ENCODE measurements at places on chromosomes 5 and 9.
A peak's percentile ranks its signal among the peaks of the same experiment; 100 is the strongest.

DNA sequence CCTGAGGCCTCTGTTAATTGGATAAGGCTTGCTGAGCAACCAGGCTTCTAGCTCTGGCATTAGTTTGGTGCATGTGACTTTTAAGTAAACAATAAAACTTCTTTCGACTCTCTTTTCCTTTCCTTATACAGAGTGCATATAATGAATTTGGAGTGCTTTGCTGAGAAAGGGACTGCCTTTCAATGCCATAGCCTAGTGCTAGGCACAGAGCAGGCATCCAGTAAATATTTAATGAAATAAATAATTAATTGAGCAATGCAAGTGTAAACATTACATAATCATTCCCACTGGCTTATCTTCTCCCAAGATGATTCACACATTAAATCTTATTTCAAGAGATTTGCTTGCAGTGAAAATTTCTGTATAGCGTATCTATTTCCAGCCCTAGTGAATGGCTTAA lies 74.1 kb downstream of the NMUR2 start:
- no peak for DNase-seq

DNA sequence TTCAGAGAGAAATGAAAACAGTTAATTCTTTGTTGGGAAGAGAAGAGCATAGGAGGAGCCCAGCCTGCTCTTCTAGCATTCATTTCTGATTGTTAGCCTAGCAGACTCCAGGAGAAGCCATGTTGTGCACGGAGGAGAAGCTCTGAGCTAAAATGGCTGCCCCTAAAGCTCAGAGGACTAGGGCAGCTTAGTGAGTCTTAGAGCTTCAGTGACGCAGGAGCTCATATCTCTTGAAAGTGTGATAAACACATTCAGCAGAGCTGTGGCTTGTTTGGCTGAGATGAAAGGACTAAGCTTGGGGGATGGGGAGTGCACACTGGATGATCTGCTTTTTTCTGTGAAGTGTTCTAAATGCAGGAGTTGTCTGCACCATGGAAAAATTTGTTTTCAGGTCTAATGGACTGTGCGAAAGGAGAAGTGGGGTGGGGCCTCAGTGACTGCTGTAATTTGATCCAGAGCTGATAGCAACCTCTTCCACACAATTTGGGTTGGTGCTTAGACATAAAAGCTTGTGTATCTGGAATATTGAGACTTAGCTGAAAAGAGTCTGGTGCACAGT lies 58.5 kb downstream of the ZNF462 start:
- no peak for DNase-seq

DNA sequence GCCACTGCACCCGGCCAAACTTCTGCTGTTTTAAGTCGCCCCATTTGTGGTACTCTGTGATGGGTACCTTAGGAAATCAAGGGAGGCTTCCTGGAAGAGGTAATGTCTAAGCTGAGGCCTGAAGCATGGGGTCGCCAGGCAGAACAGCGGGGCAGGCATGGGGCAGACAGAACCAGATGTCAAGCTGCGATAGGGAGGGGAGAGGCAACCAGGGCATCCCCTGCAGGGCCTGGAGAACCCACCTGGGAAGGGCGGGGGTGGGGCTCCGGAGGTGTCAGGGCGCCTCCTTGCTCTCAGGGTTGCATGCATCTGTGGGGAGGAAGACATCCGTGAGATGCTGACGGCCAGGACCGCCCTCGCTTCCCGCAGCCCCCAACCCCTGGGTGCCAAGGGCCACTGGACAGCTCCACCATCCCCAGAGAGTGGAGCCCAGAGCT lies 2.8 kb downstream of the LCN15 start:
- DNase-seq = no peak

DNA sequence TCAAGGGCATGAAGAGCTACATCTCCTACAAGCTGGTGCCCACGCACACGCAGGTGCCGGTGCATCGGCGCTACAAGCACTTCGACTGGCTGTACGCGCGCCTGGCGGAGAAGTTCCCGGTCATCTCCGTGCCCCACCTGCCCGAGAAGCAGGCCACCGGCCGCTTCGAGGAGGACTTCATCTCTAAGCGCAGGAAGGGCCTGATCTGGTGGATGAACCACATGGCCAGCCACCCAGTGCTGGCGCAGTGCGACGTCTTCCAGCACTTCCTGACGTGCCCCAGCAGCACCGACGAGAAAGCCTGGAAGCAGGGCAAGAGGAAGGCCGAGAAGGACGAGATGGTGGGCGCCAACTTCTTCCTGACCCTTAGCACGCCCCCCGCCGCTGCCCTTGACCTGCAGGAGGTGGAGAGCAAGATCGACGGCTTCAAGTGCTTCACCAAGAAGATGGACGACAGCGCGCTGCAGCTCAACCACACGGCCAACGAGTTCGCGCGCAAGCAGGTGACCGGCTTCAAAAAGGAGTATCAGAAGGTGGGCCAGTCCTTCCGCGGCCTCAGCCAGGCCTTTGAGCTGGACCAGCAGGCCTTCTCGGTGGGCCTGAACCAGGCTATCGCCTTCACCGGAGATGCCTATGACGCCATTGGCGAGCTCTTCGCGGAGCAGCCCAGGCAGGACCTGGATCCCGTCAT lies 1.4 kb downstream of the SNX18 start:
- DNase-seq = no peak

DNA sequence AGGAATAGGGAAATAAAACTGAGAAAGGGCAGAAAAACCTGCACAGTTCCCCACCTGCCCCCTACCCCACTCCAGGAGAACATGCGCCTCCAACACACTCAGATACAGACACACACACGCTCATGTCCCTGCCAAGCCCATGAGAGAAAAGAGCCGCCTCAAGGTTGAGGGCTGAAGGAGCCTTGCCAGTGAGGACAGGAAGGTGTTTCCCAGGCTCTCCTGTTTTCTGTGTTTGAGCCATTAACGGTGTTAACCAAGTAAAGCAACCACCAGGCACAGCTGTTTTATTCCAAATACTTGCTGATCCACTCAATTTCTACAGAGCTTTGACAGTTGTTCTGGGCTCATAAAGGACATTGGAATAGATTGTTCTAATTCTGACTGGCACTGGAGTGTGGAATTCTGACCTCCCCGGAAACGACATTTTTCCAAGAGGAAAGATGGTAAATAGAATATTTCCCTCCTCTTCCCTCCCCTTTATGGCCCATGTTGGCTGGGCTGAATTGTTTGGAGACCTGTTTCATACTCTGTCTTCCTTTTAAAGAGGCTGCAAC lies 238.0 kb downstream of the DMAC1 start:
- DNase-seq = no peak

DNA sequence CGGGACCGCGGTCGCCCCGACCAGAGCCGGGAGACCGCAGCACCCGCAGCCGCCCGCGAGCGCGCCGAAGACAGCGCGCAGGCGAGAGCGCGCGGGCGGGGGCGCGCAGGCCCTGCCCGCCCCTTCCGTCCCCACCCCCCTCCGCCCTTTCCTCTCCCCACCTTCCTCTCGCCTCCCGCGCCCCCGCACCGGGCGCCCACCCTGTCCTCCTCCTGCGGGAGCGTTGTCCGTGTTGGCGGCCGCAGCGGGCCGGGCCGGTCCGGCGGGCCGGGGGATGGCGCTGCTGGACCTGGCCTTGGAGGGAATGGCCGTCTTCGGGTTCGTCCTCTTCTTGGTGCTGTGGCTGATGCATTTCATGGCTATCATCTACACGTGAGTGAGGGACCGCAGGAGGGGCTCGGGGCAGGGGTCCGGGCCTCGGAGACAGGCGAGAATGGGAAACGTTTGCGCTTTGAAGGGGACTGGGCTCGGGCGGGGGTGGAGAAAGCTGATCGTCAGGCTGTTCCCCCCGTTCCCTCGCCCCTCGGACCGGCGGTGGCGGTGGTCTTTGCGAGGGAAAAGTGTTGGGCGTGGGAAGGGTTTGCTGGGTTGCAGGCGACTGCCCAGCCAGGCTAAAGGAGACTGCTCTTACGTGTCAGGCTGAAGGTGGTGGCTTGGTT lies 457 bp downstream of the UGCG start:
- peak; percentile 65 for DNase-seq

DNA sequence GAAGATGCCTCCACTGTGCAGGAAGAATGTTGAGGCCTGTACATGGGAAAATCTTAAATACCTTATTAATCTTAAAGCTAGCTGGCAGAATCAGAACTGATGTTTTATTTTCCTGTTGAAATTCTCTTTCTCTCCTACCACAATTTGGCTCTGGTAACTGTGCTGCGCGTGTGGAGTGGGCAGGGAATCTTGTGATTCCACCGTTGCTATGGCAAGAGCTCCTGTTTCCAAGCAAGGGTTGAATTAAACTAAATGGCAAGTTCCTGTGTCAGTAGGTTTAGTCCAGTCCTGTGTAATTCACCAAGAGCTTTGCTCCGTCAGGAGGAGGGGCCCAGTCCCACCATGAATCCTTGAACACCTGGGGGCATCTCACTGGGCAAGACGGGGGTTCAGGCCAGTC lies 36.4 kb downstream of the NXNL2 start:
- no peak for DNase-seq

DNA sequence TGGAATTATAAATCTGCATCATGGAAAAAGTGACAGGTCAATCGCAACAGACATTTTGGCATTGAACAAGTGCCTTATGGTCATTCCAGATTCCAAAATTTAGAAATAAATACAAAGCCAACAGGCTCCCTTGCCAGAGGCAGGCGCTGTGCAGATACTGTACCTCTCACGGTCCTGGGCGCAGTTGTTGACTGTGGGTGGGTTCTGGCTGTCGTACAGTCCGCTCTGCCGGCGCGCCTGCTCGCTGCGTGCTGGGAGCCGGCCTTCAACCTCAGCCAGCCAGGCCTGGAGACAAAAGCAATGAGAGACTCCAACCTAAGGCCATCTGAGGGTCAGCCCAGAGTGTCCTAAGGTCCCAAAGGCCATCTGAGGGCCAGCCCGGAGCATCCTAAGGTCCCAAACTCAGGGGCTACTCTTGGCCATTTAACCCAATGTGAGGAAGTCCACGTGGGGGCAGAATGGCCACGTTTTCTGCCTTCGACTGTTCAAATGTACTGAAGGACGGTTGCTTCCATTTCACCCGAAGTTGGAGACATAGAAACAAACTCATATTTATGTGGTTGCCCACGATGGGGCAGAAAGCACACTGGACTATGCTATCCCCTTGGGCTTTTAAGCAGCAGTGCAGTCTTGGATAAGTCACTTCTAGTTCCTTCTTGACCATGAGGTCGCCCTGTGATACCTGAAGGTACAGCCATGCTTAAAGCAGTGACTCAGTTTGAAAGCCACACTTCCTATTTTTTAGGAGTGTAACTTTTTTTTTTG lies 65.2 kb downstream of the USP20 start:
- no peak for DNase-seq

DNA sequence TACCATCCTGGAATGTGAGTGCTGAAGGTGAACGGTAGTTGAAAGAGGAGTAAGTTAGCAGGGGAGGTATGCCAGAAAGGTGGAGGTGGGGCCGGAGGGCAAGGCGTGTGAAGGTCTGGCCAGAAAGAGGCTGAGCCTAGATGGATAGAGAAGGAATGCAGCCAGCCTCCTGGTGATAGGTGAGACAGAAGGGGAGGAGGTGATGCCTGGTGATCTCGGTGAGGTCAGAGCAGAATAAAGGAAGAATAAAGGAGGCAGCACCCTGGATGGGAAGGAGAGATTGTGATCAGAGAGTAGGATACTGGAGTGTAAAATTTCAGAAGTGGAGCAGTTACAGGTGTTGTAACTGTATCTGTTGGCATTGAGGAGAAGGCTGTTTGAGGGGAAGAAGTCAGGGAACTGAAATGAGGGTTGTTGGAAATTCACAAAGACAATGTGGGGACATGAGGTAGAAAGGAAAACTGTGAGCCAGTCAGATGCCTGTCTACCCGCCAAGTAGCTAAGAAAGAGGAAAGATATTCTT lies 2.0 kb downstream of the GNG10 start:
- DNase-seq = no peak

DNA sequence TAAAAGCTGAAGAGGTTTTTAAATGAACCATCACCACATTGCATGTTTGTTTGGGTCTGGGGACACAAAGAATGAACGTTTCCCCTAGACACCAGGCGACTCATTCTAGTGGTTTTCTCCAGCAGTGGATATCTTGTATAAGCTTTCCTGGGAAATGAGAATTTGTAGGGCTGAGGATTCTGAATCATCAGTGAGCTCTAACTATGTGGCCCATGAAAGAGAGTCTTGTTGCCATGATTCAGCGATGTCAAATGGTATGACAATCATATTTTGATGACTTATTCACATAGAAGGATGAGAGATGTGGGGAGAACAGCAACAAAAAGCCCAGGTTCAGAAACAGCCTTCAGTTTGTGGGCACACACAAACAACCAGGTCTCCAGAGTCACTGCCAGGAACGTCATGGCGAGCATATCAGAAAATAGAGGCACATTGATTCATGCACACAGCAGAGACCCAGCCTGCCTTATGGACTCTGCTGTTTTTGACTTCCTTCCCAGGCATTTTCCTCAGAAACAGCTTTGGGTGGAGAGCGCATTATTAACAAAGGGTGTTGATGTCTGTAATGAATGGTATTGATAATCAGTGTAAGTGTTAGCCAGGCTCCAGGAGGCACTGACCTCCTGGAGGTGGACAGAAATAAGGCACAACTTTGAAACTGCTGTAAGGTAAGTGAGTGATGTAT lies 13.3 kb downstream of the ZNF474 start:
- DNase-seq = no peak

GRCh38 chr9:89702401-89702800 lies 97.6 kb downstream of the GADD45G start:
- no peak for DNase-seq

DNA sequence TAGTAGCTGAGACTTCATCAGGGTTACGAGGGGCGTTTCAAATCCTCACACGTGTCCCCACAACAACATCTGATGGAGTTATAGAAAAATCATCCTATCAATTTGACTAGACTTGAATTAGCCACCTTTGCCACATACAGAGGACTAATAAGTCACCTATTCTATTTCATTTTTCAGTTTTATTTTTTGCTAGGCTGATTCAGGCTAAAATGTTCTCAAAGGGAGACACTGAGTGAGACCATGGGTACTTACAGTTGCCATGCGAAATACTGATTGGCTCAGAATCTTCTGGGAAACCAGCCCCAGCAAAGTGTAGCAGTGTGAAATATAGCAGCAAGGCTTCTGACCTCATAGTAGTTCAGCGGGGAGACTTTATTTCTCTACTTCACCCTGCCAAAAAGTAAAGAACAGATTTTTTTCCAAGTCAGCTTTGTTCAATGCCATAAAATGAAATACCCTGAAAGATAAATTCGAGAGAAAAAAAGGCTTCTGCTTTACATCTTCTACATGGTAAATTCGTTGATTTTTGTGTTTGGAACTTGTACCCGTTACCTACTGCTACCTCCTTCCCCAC lies 69.9 kb downstream of the SEMA6A start:
- DNase-seq = no peak

- no peak for DNase-seq
These were observed 172.5 kb downstream of the RASEF start for GRCh38 chr9:82890401-82890800.

DNA sequence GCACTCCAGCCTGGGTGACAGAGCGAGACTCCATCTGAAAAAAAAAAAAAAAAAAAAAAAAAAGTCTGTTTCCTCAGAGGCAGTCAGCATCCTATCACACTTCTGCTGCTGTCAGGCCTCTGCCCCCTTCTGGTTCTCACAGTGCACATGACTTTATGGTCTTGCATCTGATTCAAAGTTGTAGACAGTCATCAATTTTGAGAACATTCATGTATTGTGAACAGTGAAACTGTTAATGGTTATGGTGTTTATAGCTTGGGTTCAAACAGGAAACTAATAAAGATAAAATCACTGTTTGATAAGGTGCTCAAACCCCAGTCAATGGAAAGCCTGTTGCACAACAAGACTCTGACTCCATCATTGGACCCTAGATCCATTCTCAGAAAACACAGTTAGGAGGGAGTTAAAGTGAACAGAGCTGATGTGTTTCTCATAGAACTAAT lies 61.4 kb downstream of the FOXD1 start:
- DNase-seq = no peak

GRCh38 chr5:140672455-140673186 lies 755 bp downstream of the DND1 start:
- DNase-seq = no peak
